ENCODE measurements at places on chromosomes 6 and 20.
A peak's percentile ranks its signal among the peaks of the same experiment; 100 is the strongest.

GRCh38 chr20:51914758-51915157, 112.4 kb upstream of the SALL4 start:
- no peak for DNase-seq

DNA sequence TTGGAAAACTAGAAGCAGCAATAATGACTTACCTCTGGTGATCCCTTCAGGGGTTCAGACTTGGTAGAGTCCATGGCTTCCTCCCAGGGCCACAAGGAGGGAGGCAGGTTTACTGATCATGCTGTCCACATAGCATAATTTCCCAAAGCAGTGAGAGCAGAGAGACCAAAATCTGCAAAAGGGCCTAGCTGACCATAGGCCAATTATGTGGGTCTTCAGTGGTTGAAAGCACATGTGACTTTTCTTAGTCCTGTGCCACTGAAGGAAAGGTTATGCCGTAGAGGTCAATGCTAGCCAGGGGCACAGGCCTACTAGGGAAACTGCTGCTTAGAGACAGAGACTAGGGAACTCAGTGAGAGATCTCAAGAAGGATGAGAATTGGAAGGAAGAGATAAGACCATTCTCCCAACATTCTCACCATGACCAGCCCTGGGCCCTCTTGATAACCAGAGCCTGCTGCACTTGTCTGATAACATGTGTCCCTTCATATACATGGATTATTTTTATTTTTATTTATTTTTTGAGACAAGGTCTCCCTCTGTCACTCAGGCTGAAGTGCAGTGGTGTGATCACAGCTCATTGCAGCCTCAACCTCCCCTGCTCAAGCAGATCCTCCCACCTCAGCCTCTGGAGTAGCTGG, 2.0 kb upstream of the GTPBP2 start:
- DNase-seq = no peak

GRCh38 chr6:53103993-53104675, 38.9 kb downstream of the FBXO9 start:
- DNase-seq = no peak

GRCh38 chr6:168198302-168199180, 119.5 kb upstream of the FRMD1 start:
- DNase-seq = no peak

GRCh38 chr6:22530506-22530905, 38.9 kb upstream of the HDGFL1 start:
- DNase-seq = no peak

DNA sequence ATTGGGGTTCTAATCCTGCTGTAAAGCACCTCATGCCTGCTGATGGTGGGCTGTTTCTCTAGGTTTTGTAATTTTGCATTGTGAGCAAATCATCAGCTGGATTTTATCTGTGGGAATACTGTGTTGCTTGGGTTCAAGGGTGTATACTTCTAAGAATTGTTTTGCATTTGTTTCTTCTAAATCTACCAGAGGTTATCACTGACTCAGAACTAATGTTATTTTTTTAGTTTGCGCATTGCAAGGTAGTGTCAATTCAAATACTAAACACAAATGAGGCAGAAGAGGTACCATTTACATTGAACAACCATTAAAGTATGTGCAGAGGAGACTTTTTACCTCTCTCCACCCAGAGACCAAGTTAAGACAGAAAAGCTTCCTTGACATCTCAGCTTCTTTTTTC, 60.0 kb downstream of the CEP162 start:
- DNase-seq = no peak

DNA sequence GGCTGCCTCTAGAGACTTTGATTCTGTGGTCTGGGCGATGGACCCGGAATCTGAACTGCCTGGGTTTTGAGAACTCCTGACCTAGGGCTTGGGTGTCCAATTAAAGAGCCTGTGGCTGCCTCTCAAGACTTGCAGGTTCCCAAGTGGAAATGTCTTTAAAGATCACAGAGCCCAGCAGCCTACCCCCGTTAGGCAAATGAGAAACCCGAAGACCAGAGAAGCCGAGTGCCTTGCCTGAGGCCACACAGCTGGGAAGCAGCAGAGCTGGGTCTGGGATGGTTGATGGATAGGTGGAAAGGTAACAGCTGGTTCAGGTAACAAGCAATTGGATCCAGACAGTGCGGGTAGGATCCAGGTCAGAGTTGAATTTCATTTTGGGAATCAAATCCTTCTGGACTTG, 25.8 kb downstream of the KCNB1 start:
- no peak for DNase-seq

- DNase-seq = no peak
These were observed 40.0 kb downstream of the PLG start for GRCh38 chr6:160742090-160742489.

- no peak for DNase-seq
These were observed 173.8 kb upstream of the NRSN1 start for GRCh38 chr6:23952245-23952644.

GRCh38 chr20:43963872-43964791, 49.5 kb downstream of the TOX2 start:
- no peak for DNase-seq

GRCh38 chr20:17493173-17493572, 38.0 kb downstream of the BFSP1 start:
- no peak for DNase-seq

GRCh38 chr6:45314146-45314545, 14.0 kb upstream of the RUNX2 start:
- no peak for DNase-seq

DNA sequence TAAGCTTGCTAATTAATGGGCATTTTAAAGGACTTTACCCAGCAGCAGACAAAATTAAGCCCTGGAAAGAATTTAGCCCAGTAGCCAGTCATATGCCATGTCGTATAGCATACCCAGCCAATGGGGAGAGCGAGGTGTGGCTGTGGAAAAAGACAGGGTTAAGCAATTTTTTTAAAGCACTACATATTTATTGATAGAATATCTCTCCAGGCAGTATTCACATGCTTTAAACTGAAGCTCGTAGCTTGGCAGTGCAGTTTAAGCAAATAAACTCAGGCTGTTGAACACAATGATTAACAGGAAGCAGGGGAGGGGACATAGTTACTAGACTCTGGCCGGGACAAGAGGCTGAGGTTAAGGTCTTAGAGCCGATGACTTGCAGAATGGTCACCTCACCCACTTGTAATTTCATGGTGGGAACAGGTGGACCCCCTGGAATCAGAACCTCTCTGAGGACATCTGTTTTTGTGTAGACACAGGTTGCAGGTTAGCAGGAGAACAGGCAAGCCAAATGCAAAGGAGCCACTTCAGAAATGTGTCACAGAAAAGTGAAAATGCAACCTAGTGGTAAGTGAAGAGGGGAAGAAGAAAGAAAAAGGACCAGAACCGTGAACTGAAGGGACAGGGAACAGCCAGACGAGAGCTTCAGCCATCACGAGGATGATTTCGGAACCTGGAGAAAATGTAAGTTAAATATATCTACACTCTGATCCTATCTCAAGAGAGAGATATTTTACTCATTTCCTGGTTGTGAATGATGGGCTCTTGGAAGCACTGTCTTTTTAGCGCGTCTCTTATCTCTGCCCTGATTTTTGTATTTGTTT, 7.2 kb downstream of the GCNT2 start:
- no peak for DNase-seq

DNA sequence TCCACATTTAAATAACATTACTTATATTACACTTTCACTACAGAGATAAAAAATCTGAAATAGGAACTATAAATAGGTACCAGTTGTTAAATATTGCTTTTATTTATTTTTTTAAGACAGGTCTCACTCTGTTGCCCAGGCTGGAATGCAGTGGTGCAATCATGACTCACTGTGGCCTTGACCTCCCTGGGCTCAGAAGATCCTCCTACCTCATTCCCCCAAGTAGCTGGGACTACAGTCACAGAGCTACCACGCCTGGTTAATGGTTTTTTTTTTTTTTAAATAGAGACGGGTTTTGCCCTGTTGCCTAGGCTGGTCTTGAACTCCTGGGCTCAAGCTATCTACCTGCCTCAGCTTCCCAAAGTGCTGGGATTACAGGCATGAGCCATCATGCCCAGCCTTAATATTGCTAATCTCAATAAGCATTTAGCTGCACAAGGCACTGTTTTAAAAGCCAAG, 17.3 kb downstream of the EEF1E1 start:
- DNase-seq = peak; percentile 20

- no peak for DNase-seq
These were observed 69.3 kb downstream of the HDDC2 start for GRCh38 chr6:125232466-125232865.

DNA sequence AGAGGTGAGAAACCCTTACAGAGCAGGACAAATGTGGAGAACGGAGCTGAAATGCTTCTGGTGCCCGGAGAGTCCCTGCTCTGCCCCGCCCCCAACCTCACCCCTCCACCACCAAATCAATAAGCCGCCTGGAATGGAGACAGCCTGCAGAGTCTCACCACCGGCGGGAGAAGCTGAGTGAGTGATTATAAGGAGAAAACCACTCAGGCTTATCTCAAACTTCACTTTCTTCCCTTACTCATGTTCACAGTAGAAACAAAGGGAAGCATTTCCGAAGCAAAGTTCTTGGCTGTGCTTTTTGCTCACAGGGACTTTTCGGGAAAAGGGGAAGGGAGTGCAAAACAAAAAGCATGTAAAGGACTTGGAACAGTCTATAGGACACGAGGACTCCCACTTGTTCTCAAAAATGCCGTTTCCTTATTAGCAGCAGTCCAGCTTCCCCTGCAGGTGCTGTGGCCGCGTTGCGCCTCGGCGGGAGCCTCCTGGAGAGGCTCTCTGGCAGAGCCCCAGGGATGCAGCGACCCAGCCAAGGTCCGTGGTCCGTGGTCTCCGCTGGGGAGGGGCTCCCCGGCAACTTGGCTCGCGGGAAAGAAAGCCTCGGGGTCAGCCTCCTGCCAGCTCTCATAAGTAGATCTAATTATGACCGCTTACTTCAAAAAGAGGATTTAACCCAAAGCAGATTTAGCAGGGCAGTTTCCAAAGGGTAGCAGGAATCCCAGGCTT, 64.8 kb upstream of the TMEM30A start:
- no peak for DNase-seq

DNA sequence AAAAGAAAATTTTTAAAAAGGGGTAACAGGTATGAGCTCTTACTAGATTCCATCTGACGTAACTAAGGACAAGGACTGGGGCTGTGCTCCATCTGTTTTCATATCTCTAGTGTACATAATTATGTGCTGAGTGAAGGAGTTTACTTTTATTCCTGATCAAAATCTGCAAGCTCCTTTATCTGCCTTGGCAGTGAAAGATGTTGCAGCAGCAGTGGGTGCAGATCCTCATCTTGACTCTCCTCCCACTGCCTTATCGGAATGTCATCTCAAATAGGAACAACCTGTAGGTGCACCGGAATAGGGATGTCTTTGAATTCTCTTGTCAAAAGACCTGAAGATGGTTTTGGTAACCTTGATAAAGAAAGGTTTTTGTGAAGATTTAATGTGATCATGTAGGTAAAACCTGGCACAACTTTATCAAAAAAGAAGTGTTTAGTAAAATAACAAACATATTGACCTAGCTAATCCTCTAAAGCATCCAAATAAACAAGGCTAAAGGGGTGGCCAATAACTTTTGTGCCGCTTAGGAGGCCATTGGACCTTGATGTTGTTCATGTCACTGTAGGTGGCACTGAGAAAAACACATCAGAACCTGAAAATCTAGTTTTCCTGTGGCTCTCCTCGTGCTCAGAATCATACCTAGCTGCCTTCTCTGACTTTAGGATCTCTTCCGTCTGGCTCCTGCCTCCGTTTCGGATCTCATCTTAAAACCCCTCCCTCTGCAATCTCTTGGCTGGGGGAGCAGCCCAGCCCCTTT, 19.0 kb upstream of the SLC16A10 start:
- no peak for DNase-seq

GRCh38 chr6:82145926-82146452, 101.6 kb downstream of the IBTK start:
- DNase-seq = no peak

GRCh38 chr20:44714701-44715498, at the start of gene CCN5:
Gene CCN5 (plus strand): TSS chr20:44715369. CDS start chr20:44715391, 22 bp downstream.
- DNase-seq = no peak

DNA sequence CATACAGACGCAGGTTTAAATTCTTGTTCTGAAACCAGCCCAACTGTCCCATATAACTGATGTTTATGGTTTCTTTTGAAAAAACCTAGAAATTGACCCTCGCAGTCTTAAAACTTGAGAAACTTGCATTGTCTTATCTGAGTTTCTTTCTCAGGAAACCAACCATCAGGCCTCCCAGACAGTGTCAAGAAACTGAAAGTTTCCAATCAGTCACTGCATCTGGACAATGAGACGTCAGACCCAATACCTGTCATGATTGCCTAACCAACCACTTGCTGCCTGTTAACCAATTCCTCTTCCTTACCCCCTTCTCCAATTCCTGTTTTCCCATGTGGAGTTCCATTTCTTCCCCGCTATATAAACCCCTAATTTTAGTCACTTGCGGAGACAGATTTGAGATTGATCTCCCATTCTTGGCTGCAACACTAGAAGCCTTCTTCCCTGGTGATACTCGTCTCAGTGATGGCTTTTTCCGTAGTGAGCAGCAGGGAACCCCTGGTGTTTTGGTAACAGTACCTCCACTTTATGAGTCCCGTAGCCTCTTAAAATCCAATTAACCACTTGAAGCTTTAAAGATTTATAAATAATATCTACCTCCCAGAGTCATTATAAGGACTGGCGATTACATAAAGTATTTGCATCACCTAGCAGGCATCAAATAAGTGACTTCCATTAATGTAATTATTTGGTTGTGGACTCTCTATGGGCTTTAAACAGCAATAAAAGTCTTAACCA, 49.3 kb downstream of the GPR63 start:
- DNase-seq = no peak

GRCh38 chr6:24991810-24992467, 56.2 kb upstream of the RIPOR2 start:
- DNase-seq = peak; percentile 48

GRCh38 chr6:42369568-42369967, 82.2 kb downstream of the TRERF1 start:
- peak; percentile 53 for DNase-seq

GRCh38 chr20:62949962-62950361, 2.5 kb upstream of the SLC17A9 start:
- no peak for DNase-seq

Measured in CD8-positive, alpha-beta T cell (primary cell).